ENCODE measurements at places on chromosomes 5 and 9. TPM values are rescaled to one million over a fixed set of nuclear protein-coding genes. Genes with fewer than 3 reads are reported as not detected.

DIRAS2 gene
- total RNA-seq: 0.42 TPM

DNA sequence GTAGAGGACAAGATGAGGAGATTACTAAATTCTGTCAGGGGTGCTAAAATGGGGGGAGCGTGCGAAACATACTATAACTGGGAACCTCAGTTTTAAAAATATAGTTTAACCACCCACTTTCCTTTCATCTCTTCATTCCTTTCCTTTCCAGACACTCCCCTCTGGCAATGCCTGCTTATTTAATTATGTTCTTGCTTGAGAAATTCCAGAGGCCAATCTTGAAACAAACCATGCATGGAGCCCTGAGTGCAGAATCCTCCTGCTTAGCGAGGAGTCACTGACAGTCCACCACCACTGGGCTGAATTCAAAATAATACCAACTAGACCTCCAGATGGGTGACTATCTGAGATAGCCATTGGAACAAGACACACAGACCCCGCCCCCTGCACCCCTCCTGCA is 29.7 kb upstream of the C9orf72 start:
- no peaks in the 10 kb centered on the region for H3K4me1 ChIP-seq
- no peak overlapping the region for H3K4me3 ChIP-seq
- no peaks in the 10 kb centered on the region for H3K36me3 ChIP-seq
- DNase-seq: no peak
- H3K27ac ChIP-seq: no peak overlapping the region

CDC42SE2 gene
- total RNA-seq: 60.9 TPM

DNA sequence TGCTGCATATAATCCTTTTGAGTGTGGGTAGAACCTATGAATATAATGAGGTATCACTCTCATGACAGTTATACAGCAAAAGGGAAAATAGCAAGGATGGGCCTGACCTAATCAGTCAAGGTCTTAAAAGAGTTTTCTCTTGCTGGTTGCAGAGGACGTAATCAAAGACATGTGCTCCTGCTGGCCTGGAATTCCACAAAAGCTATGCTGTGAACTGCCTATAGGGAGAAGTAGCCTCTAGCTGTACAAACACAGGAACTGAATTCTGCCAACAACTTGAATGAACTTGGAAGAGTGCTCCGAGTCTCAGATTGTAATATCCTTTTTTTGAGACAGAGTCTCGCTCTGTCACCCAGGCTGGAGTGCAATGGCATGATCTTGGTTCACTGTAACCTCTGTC is 195.6 kb downstream of the PLK2 start:
- no peak for DNase-seq
- no peak overlapping the region for H3K4me3 ChIP-seq
- no peaks in the 10 kb centered on the region for H3K27me3 ChIP-seq
- H3K36me3 ChIP-seq: no peaks in the 10 kb centered on the region
- no peak overlapping the region for H3K27ac ChIP-seq
- H3K4me1 ChIP-seq: no peaks in the 10 kb centered on the region

DNA sequence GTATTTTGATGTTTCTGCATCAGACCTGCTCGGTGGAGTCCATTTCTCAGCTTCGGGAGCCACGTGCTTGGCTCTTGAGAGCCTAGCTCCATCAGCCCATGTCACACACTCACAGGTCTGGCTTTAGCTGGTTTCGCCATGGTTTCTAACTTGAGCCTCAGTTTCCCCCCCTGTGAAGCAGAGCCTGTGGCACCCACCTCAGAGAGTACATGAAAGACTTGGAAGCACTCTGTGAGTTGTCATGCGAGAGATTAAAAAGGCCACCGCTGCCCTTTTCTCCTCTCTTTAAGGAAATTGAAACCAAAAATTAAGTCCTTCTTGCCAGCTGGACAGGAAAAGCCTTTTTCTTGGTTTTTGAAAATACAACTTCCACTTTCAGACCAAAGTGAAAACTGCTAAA is 8.8 kb downstream of the TENT4A start:
- DNase-seq: no peak
- H3K27me3 ChIP-seq: no peaks in the 10 kb centered on the region
- peaks cover 47% of the 10 kb centered on the region for H3K4me1 ChIP-seq
- H3K36me3 ChIP-seq: peaks cover 22% of the 10 kb centered on the region
- no peak overlapping the region for H3K4me3 ChIP-seq
- H3K27ac ChIP-seq: no peak overlapping the region

DNA sequence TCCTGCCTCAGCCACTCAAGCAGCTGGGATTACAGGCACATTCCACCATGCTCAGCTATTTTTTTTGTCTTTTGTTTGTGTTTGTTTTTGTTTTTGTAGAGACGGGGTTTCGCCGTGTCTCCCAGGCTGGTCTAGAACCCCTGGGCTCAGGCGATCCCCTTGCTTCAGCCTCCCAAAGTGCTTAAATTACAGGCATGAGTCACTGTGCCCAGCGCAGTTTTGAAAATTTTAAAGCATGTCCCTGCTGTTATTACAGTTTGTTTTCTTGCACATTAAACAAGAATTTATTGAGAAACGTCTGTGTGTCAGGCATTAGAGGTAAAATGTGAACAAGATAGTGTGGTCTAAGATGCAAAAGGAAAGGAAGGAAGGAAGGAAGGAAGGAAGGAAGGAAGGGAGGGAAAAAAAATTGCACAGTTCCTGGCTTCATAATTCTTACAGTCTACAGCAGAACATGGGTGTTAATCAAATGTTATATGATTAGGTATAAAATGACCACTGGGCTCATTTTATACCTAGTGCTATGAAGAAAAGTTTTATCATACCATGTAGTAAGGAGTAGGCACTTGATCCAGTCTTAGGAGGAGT is 205.4 kb downstream of the SNX18 start:
- H3K4me1 ChIP-seq: no peaks in the 10 kb centered on the region
- no peaks in the 10 kb centered on the region for H3K36me3 ChIP-seq
- no peak overlapping the region for H3K4me3 ChIP-seq
- DNase-seq: no peak
- no peaks in the 10 kb centered on the region for H3K27me3 ChIP-seq
- no peak overlapping the region for H3K27ac ChIP-seq

GRCh38 chr9:124778575-124779367 is 1.8 kb downstream of the OLFML2A start:
- no peak for DNase-seq
- no peaks in the 10 kb centered on the region for H3K36me3 ChIP-seq
- no peak overlapping the region for H3K27ac ChIP-seq
- H3K27me3 ChIP-seq: peaks cover 78% of the 10 kb centered on the region

FBXL7 gene
- total RNA-seq: 0.90 TPM

GRCh38 chr9:92426501-92427145 is 2.4 kb upstream of the OMD start:
- no peaks in the 10 kb centered on the region for H3K36me3 ChIP-seq
- H3K4me3 ChIP-seq: no peak overlapping the region
- DNase-seq: no peak
- no peak overlapping the region for H3K27ac ChIP-seq

- no peak for DNase-seq
- no peak overlapping the region for H3K4me3 ChIP-seq
- H3K36me3 ChIP-seq: no peaks in the 10 kb centered on the region
- H3K27me3 ChIP-seq: no peaks in the 10 kb centered on the region
Measured at GRCh38 chr9:38154501-38155421, 85.7 kb upstream of the SHB start.

GRCh38 chr5:122977319-122977718 is 59.2 kb downstream of the PPIC start:
- no peaks in the 10 kb centered on the region for H3K4me1 ChIP-seq

RAB3C gene
- total RNA-seq: 0.19 TPM

HAPLN1 gene
- 0.14 TPM for total RNA-seq

GRCh38 chr5:128169401-128170017 is 85.9 kb downstream of the SLC12A2 start:
- H3K27ac ChIP-seq: no peak overlapping the region
- H3K4me1 ChIP-seq: no peaks in the 10 kb centered on the region
- no peak for DNase-seq
- H3K27me3 ChIP-seq: no peaks in the 10 kb centered on the region
- H3K4me3 ChIP-seq: no peak overlapping the region

SPINK13 gene
- not detected for total RNA-seq

DNA sequence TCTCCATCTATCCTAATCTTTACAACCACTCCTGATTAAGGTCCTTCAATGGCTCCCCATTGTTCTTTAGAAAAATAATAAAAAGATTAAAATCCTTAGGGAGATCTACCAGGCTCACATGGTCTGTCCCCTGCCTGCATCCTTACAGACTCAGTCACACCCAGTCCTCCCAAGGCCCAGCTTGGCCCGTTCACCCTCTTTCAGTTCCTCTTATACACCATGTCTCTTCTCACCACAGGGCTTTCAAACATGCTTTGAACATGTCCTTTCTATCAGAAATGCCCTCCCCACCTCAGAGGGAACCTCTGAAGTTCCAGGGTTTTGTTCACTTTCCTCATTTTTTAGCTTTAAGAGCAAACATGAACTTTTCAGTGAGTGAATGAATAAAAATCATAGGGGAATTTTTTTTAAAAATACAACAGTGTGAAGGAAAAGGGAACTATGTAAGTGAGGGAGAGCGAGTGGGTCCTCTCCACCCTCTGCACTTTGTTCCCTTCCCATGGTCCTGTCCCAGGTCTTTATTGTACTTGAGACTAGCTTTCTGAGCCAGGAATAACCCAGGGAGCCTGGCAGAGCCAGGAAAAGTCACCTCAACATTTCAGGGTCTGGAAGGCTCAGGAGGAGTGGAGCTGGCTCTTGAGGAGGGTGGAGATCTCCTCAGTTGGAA is 55.3 kb downstream of the TRPC7 start:
- H3K4me3 ChIP-seq: no peak overlapping the region
- DNase-seq: no peak
- H3K27ac ChIP-seq: no peak overlapping the region
- no peaks in the 10 kb centered on the region for H3K27me3 ChIP-seq
- no peaks in the 10 kb centered on the region for H3K36me3 ChIP-seq

GRCh38 chr9:135036861-135037465 is 50.5 kb upstream of the OLFM1 start:
- no peaks in the 10 kb centered on the region for H3K36me3 ChIP-seq
- H3K4me3 ChIP-seq: no peak overlapping the region
- no peaks in the 10 kb centered on the region for H3K4me1 ChIP-seq

GRCh38 chr9:36141288-36141687 is 4.8 kb downstream of the GLIPR2 start:
- no peak for DNase-seq
- no peak overlapping the region for H3K4me3 ChIP-seq
- no peaks in the 10 kb centered on the region for H3K36me3 ChIP-seq
- H3K4me1 ChIP-seq: peaks cover 78% of the 10 kb centered on the region

DNA sequence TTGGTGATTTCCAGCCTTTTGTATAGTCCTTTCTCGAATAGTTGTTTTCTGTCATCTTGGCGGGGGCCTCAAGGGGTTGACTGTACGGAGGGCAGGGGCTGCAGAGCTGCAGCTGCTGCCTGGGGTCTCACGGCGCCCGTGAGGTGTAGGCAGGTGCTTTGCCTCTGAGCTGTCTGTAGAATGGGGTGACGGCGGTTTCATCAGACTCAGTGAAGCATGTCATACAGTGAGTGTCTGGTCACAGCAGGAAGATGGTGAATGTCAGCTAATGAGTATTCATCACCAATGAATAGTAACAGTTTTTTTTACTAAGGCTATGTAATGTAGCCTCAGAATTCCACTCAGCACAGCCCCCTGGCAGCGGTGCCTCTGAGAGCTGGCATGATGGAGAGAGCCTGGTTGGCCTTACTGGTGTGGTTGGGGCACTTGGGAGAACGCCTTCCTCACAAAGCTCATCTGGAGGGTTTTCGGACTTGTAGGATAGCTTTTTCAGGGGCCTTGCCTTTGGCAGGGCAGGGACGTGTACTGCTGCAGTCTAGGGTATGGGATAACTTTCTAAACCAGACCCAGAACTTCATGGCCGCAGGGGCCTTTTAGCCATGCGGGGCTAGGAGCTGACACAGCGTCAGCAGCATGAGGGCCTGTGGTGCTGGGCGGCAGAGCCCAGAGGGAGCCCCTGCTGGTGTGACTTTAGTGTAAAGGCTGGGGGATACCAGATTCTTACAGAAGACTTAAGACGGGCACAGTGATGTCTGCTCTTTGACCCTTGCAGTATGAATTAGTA is 15.0 kb downstream of the TENT4A start:
- H3K4me3 ChIP-seq: no peak overlapping the region
- H3K36me3 ChIP-seq: peaks cover 18% of the 10 kb centered on the region
- H3K4me1 ChIP-seq: peaks cover 41% of the 10 kb centered on the region
- peak overlapping the region; percentile 30 for H3K27ac ChIP-seq
- DNase-seq: no peak

DNA sequence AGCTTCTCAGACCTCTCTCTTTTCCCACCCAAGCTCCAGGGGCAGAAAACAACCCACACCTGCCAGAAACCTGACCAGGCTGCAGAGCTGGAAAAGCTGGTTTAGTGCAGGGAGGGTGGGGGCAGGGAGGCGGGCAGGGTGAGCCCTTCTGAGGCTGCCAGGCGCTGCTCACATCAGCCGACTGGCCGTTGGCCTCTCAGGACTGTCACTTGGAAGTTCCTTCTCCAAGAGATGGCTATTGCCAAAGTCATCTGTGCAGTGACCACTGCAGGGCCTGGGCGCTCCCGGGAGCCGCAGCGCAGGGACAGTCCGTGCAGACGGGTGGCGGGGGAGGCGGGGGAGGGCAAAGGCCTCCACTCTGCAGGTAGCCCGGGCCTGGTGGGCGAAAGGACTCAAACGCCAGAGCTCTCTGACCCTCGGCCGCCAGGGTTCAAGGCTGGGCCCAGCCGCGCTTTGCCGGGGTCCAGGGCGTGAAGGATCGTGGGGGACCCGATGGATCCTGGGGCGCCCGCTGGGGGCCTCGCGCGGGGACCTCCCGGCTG is 205.0 kb upstream of the IER5L start:
- H3K4me1 ChIP-seq: peaks cover 14% of the 10 kb centered on the region
- no peaks in the 10 kb centered on the region for H3K27me3 ChIP-seq
- DNase-seq: no peak
- H3K27ac ChIP-seq: peak overlapping the region; percentile 99

Measured in thymus (tissue), 14 donors.